ENCODE measurements at places on chromosomes 7 and 10. TPM values are rescaled to one million over a fixed set of nuclear protein-coding genes. Genes with fewer than 3 reads are reported as not detected.

CTAGE6 gene
- total RNA-seq = 2.5 TPM

ZNF239 gene
- 6.2 TPM for total RNA-seq

COG5 gene
- total RNA-seq = 87.8 TPM

TAS2R3 gene
- 8.0 TPM for total RNA-seq

HMX3 gene
- total RNA-seq = not detected

NHLRC2 gene
- total RNA-seq = 22.1 TPM

NOC3L gene
- total RNA-seq = 22.5 TPM

NUDCD3 gene
- 108 TPM for total RNA-seq

OR2A5 gene
- total RNA-seq = not detected

SPDYE5 gene
- total RNA-seq = 0.29 TPM

CACNB2 gene
- total RNA-seq = not detected

LSM8 gene
- total RNA-seq = 64.1 TPM

EBLN1 gene
- total RNA-seq = not detected

KIAA1549 gene
- 0.06 TPM for total RNA-seq

- no peak for DNase-seq
These were observed 62.7 kb upstream of the CARD11 start for GRCh38 chr7:3106361-3106826.

GRCh38 chr10:102435529-102436233, 3.3 kb upstream of the CUEDC2 start:
- peak; percentile 15 for DNase-seq

- DNase-seq = peak; percentile 65
These were observed 494 bp downstream of the REPIN1 start for GRCh38 chr7:150368884-150369747.

GRCh38 chr7:95593343-95593742, 3.0 kb downstream of the PDK4 start:
- no peak for DNase-seq

DNA sequence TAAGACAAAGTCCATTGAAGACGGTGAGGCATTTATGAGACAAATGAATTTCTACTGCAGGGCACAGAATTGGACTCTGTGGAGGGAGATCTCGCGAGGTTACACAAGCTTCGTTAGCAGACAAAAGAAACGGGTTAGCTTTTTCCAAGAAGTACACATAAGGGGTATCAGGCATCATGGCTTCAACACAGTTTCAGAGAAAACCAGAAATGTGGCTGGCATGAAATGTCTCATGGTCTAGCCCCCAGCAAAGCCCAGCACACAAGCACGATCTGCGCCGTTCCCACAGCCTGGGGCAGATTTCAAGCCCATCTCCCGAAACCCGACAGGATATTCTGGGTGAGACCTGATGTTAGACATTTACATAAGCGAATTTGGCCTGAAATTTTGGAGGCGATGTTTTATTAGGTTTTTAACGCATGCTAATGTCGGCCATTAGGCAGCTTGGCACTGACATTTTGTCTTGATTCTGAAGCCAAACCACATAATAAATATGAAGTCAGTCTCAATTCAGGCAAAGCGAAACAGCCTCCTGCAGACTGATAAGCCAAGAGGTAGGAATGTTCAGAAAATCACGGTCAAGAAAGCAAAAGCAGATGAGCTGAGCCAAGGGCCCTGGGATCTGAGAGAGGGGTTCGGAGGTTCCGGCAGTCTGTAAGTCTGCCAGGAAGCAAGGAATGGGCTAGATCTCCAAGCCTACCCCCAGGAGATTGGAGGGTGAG, 240.5 kb downstream of the PRPF18 start:
- no peak for DNase-seq

DNA sequence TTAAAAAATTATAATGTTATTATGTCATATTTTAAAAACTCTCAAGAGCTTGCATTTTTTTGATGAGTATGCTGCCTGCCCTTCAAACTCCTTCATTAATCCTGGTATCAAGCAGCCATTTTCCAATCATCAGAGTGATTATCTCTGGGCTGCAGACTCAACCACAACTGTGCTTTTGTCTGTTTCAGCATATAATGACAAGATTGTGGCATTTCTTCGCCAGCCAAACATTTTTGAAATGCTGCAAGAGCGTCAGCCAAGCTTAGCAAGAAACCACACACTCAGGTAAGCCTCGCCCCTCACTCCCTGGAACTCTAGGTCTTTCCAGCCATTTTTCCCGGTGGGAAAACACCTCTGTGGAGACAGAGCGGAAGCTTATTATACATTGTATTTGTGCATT, 90.0 kb upstream of the STK17A start:
- DNase-seq = no peak

GRCh38 chr7:73680501-73680900, 2.8 kb downstream of the DNAJC30 start:
- DNase-seq = no peak

GRCh38 chr10:49606981-49607535, 3.1 kb upstream of the SLC18A3 start:
- peak; percentile 56 for DNase-seq

DNA sequence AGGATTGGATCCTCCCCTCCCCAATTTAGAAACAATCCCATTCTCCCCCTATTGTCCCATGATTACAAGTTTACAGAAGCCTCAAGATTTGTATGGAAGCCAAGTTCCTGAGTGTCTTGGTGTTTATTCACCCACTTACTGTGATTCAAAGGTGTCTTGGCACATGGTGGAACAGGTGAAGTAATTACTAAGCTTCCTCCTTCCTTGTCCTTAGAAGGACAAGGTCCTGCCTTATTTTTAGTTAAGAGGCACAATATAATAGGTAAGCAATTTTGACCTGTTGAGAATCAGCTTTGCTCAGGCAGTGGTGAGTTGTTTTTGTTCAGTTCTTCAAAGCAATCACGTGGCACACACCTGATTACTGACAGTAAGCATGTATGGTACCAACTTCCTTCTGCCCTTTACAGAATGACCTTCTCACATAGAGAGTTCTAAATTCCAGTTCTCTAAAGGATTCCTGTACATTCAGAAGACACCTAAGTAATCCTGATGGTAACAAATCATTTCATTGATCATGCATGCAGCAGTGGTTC, 60.7 kb upstream of the SLC13A1 start:
- no peak for DNase-seq

- no peak for DNase-seq
These were observed 136.4 kb upstream of the MDFIC start for GRCh38 chr7:114785496-114785895.

GRCh38 chr7:13725591-13725990, 263.9 kb downstream of the ETV1 start:
- DNase-seq = no peak

DNA sequence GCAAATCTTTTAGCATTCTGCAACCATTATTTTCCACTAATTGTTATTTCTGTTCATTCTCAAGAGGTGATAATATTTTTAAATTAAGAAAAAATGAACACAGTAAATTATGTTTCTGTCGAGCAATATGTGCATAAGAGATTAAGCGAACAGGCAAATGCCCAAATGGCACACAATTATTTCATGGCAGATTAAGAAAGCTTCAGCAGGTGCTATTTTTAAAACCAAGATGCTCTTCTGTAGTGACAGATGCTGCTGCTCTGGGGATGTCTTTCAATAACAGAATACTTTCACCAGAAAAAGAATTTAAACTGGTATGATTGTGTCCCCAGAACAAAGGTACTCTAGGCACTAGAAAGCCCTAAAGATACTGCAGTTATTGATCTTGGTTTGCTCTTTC, 412.7 kb upstream of the SORCS1 start:
- DNase-seq = no peak

DNA sequence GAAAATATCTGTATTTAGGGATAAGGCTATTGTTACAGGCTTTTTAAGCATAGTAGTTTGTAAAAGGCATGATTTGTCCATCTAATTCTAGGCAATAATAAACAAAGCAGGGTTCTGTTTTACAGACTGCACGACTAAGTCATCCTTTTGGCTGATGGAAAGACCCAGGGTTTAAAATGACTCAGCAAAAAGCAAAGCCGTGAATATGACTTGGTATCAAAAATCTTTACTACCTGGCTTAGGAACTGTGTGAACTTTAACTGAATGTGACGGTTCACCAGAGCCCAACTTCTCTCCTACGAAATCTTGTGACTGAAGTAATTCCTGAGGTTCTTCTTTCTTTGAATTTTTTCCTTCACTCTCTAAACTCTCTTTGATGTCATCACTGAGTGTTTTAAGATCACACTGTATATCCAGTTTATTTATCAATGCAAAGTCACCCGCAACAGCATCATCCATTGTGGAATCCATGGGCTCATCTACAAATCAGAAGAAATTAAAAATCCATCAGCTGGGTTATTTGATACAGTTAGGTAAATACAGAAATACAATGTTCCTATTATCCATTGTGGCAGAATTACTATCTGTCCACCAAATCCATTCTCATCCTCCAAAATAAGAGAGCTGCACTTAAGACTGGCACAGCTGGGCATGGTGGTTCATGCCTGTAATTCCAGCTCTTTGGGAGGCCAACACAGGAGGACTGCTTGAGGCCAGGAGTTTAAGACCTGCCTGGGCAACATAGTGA, 17.0 kb downstream of the ATE1 start:
- DNase-seq = no peak

- DNase-seq = no peak
These were observed 14.5 kb downstream of the FAM24B start for GRCh38 chr10:122864901-122865300.

- DNase-seq = no peak
These were observed 348.1 kb downstream of the TFEC start for GRCh38 chr7:115682507-115682906.

GRCh38 chr10:103353281-103353680, 2.3 kb upstream of the PCGF6 start:
- no peak for DNase-seq

DNA sequence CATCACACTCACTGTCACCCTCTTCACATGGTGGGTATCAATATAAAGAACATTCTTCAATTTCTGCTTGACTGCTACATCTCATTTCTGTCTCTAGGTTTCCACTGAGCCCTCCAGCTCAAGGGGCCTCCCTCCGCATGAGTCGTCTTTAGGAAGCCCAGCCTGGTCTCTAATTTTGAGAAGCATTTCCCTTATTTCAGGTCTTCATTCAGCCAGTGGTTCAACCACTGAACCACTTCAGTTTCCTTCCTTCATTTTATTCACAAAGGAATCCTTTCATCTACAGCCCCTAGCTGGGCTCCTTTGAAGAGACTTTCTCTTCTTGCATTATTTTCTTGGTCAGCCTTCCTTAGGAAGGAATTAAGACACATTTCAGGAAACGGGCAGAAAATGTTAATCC, 257.4 kb downstream of the KCNMA1 start:
- no peak for DNase-seq

- DNase-seq = no peak
These were observed 4.6 kb downstream of the LFNG start for GRCh38 chr7:2523941-2524807.

DNA sequence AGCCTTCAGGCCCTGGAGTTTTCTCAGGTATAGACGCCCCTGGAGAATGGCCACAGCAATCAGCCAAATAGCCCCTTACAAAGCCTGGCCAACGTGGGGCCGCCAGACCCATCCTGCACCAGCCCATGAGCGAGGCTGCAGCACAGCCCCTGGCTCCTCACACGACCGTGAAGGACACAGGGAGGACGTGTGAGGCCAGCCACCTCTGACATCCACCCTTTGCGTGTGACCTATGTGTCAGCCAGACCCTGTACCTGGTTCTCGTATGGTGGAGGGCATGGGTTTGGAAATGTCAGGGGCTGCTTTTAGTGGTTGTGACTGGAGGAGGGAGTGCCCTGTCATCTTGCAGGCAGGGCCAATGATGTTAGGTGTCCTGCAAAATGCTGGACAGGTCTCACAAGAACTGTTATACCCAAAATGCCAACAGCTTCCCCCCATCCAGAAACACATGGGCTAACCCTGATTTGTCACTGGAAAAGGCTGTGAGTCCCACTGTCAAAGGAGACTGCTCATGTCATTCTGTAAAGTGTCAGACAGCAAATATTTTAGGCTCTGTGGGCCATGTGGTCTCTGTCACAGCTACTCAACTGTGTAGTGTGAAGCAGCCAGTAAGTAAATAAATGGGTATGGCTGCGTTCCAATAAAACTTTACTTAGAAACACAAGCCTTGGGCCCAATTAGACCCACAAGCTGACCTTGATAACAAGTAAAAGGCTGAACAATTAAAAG, 30.0 kb downstream of the NOD1 start:
- no peak for DNase-seq

DNA sequence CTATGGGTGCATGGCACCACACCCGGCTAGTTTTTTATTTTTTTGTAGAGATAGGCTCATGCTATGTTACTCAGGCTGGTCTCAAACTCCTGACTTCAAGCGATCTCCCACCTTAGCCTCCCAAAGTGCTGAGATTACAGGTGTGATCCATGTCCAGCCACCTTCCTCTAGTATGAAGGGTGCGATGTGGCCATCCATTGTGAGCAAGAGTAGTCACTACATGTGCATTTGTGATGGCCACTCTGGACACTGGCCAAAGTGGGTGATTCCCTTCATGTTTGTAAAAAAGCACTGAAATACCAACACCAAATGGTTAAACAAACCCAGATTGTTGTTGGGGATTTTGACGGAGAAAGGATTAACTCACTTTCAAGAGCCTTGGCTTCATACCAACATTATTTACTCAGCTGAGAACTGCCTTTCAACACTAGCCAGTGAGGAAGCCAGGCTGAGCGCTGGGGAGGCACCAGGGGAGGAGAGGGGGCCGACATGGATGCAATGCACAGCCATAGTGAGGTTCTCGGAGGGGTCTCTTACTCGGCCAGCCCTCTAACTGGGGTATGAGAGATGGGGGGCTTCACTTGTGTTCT, 198.1 kb upstream of the LYZL2 start:
- no peak for DNase-seq

DNA sequence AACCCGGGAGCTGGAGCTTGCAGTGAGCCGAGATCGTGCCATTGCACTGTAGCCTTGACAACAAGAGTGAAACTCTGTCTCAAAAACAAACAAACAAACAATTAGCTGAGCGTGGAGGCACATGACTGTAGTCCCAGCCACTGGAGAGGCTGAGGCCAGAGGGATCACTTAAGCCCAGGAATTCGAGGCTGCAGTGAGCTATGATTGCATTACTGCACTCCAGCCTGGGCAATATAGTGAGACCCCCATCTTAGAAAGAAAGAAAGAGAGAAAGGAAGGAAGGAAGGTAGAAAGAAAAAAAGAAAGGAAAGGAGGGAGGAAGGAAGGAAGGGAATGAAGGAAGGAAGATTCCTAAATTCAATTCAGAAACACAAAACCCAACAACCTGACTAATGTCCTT, 141.3 kb upstream of the TNRC18 start:
- DNase-seq = no peak

GRCh38 chr10:69892816-69893215, 91.1 kb downstream of the COL13A1 start:
- no peak for DNase-seq

GRCh38 chr7:107870427-107871000, 20.5 kb upstream of the DLD start:
- DNase-seq = no peak

DNA sequence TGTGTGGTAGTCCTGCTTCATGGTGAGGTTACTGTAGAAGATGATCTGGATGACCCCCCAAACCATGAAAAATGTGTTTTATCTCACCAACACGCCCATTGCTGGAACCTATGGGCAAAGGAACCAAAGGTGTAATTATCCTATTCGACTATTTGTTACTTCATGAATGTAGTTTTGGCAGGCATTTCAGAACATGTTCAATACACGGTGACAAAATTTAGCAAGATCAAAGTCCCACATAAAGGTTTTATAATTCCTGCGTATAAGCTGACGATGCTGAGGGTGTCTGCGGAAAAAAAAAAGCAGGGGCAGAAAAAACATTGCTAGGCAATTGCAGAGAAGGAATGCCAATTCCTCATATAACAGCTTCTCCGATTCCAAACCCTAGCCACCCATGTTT, 13.3 kb downstream of the RAPGEF5 start:
- no peak for DNase-seq

Data from CD4-positive, alpha-beta memory T cell (primary cell).